ENCODE measurements at places on chromosomes 2 and 18.

DNA sequence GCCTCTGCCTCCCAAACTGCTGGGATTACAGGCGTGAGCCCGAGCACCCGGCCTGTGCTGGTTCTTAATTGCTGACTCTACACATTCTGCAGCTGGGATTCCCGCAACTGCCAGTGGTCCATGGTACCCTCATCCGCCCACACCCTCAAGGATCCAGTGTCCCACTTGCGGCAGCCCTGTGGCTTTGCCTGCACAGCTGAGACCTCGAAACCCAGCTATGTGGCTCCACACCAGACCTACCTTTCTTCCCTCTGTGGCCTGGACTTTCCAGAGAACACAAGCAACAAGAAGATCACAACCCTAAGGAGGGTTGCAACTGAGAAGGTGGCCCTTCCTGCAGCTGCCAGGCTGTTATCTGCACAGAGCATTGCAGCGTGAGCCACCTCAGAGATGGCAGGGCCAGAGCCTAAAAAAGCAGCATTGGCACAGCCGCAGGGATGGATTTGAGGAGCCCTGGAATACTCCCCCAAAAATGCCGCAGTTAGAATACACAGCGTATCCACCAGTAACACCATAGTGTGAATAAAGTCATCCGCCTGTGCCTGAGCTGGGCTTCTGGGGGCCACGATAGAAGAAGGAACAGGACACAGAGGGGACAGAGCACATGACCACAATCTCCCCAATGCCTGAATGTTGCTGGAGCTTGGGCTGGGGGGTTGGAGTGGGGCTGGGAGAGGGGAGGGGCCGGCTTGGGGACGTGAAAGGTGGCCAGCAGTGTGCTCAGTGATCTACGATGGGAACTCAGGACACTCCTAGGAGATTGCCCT is 1.9 kb downstream of the GPR55 start:
- DNase-seq: no peak

DNA sequence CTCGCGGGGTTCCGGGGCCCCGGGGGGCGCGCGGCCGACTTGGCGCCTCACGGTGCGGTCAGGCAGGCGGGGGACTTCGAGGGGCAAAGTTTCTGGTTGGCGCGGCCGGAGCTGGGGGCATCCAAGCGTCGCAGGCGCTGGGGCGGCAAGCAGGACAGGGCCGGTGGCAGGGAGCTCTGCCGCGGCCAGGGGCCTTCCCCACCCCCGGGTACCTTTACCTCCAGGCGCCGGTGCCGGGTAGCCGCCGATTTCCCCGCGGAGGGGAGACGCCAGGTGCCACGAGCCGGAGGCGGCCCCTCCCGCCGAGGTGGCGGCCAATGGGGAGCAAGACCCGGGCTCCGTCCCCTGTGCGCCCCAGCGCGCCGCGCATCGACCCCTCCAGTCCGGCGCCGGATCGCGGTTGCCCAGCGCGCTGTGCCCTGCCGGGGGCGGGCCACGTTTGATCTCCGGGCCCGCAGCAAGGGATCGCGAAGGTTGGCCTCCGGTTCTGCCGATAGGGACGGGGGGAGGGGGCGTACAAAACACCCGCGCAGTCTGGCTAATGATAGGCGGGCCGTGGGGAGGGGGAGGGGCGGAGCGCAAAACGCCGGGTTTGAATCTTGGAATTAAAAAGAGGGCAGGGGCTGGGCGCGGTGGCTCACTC is at the start of gene ST8SIA5:
TSS of gene ST8SIA5 (minus strand) at position 495 of the 643 bp plus-strand sequence. CDS start 545 bp downstream, outside the sequence.
- DNase-seq: no peak

DNA sequence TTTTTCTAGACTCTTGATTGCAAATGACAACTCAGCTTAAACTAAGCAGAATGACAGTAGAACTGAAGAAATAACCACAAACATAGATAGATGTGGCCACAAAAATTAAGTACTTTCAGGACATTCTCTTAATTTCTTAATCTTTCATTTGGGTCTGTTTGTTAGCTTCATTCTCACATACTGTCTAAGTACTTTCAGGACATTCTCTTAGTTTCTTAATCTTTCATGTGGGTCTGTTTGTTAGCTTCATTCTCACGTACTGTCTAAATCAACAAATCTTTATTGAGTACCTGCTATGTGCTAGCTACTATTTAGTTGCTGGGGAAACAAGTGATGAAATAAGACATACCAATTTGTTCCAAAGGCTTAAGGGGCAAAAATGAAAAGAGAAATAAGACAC is 35.1 kb downstream of the FAM117B start:
- no peak for DNase-seq

DNA sequence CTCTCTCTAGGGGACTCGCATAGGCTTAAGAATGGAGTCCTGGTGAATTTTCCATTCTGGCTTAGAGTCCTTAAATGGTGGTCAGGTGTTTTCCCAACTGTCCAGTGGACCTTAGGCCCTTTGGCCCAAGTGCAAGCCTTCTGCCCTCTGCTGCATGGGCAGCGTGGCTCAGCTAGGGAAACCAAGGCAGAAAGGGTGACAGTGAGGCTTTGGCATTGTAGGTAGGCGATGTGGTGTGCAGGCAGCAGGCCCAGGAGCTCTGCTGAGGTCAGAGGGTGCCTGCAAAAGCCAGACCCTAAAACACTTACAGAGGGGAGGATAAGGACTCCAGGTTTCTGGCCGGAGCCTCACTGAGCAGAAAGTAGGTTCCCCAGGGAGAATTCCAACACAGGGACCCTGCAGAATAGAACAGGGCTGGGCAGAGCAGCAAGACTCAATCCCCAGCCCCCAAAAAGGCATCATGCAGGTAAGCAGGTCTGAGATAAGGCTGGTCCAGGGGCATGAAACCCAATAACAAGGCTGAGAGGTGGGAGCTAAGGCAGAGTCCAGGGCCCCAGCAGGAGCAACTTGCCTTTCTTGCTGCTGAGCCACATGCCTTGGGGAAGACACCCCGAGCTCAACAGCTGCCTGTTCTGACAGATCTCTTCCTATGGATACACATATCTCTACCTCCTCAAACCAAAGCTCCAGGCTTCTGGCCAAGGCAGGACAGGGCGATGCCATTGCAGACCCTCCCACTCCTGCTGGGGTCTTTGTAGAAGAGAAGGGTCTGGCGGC is 199.7 kb downstream of the TNS1 start:
- DNase-seq: no peak

DNA sequence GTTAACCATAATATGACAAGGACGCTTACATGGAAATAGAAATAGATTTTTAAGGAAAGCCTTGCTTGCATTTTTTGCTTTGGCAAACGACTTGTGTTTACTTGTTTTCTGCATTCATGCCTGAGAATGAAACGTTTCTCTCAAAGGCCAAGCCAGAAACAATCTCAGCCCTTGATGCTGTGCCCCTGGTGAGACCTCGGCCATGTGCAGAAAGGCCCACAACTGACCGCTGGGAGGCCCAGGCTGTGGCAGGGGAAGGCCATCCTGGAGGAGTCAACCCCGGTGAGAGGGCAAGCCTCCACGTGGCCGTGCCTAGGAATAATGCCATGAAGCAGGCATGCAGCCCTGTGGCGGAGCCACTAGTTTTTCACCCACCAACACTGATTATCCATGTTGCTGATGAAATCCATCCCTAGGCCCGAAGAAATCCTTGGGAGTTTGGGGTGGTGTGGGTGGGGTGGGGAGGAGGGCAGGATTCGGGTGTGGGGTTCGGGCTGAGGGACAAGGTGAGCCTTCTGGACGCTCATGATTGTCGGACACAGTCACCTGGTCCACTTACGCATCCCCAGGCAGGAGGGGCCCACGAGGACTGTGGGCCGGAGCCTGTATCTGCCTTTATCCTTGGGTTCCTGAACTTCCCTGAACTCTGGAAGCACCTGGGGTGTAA is 107.6 kb upstream of the APCDD1 start:
- DNase-seq: no peak

DNA sequence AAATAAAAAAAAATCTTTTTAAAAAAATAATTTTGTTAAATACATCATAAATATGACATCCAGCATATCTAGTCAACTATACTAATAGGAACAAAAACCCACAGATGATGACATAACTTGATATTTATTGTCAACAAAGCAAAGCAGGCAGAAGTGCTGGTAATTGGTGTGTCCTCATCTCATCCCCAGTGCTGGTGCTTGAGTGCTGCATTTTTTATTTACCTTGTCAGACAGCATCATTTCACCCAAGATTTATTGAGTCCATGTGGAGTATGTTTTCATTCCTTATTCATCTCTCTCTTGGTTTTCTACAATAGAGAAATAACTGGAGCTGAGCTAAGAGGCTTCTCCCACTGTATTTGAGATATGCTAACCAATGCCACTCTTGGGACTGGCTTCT is 191.6 kb upstream of the SLC14A2 start:
- DNase-seq: no peak

- DNase-seq: no peak
Observed at GRCh38 chr2:152468899-152469692, 134.1 kb downstream of the FMNL2 start.

- peak; percentile 1 for DNase-seq
Observed at GRCh38 chr2:38462121-38462661, 85.1 kb upstream of the ATL2 start.

DNA sequence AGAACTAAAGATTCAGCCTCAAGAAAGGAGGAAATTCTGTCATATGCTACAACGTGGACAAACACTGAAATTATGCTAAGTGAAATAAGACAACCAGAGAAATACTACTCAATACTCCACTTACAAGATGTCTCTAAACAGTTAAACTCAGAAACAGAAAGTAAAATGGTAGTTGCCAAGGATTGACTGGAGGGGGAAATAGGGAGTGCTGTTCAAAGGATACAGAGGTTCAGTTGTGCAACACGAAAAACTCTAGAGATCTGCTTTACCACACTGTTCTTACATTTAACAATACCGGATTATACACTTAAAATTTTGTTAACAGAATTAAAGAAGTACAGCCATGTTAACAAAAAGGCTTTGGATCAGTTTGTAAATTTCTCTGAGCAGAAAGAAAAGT is 39.8 kb upstream of the C2orf15 start:
- DNase-seq: no peak

GRCh38 chr2:6675791-6676190 is 189.9 kb downstream of the CMPK2 start:
- DNase-seq: no peak

GRCh38 chr2:118834901-118835745 is 12.3 kb downstream of the EN1 start:
- DNase-seq: no peak

- no peak for DNase-seq
Observed at GRCh38 chr2:27509326-27509725, 12.7 kb downstream of the GCKR start.

DNA sequence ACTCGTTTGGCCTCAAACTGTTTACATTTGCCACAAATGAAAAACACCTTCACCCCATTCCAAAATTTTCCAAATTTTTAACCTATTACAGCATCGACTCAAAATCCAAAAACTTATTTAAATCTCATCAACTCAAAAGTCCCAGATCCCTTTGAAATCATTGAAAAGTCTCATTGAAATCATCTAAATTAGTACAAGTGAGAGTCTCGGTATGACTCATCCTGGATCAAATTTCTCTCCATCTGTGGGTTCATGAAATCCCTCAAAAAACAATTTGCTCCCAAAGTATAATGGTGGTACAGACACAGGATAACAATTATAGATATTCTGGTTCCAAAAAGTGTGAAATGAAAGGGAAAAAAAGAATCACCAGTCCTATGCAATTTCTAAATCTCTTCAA is 65.1 kb downstream of the LRP1B start:
- DNase-seq: no peak
